ENCODE measurements at places on chromosomes 6 and 20. TPM values are rescaled to one million over a fixed set of nuclear protein-coding genes. Genes with fewer than 3 reads are reported as not detected.
A peak's percentile ranks its signal among the peaks of the same experiment; 100 is the strongest.

DNA sequence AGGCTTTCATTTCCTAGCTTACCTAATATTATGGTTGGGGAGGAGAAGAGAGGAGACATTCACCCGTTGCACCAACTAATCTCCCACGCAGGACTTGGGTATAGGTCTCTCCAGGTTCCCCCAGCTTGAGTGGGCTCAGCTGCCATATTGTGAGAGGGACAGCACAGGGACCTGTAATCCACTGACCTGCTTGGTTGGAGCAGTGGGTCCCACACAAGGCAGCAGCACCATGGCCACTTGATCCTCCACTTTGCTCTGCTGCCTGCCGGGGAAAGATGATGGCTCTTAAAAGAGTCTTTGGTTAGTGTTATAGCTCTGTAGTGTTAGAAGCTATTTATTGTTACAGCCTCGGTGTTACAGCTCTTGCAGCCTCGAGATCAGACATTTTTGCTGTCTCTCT is 22.5 kb upstream of the ECHDC1 start:
- no peak for DNase-seq

DNA sequence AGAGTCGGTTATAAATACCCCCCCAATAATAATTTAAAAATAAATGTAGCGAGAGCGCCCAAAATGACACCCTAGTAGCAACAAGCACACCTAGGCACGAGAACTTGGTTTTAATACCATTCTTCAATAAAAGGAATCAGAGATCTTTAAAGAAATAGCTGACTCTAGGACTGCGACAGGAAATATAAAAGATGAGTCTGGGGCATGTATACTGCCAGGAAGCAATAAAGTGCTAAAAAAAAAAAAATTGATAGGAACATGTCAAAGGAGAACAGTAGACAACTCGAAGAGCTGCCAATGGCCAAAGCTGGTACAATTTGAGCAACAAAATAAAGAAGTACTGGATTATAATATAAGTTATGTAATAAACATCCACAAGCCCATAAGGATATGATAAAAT is 2.2 kb downstream of the PNISR start:
- DNase-seq, result no peak

- no peak for DNase-seq
These were observed 64.4 kb downstream of the TRERF1 start for GRCh38 chr6:42387336-42387735.

GRCh38 chr6:16206595-16207037 is 31.8 kb upstream of the GMPR start:
- DNase-seq, result peak; percentile 87

- DNase-seq, result no peak
These were observed 137.4 kb downstream of the IPCEF1 start for GRCh38 chr6:154219250-154219649.

GRCh38 chr6:89404512-89404911 is 7.6 kb downstream of the RRAGD start:
- DNase-seq, result no peak

DNA sequence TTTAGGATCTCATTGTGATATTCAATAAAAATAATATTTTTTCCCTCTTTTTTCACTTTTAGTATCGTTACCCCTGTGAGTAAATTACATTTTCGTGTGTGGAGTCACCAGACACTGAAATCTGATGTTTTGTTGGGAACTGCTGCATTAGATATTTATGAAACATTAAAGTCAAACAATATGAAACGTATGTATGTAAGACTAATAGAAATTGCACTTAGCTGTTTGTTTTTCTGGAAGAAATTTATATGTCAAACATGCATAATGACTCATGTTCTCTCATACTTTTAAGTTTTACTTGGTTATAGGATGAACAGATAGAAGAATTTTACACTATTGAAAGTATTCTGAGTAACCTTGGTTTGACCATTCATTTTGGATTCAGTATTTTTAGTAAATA is 49.4 kb downstream of the ITCH start:
- DNase-seq, result no peak

DNA sequence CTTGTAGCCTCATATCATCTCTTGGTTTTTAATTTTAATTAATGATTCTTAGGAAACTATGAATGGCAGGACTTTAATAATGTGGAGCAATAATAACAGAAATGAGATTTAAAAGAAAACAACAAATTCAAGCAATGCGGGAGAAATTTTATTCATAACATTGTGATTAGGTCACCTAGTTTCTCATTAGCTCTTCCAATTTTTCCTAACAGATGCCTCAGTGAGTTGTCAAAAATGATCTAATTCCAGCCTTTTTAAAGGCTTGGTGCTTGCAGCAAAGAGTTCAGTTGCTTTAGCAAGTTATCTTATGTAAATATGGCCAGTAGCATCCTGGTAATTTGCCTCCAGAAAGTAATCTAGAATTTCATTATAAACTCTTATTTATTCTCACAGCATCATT is 20.4 kb downstream of the PDE7B start:
- DNase-seq, result peak; percentile 72

DNA sequence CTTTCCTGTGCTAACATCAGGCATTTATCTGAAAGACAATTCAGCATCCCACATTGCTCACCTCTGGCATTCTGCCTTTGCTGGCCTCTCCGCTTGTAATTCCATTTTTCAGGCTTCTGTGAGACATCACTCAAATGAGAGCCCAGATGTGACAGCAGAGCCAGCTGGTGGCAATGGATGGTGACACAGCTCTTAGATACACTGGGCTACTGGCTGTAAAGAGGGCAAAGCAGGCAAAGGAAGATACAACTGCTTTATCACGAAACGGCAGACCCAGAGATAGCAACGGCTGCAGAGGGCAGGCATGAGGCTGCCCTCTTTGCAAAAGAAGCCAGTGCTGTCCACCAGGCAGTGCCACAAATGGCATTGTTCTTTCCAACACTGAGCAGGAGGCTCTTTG is 329.8 kb downstream of the KIF16B start:
- DNase-seq, result no peak

DNA sequence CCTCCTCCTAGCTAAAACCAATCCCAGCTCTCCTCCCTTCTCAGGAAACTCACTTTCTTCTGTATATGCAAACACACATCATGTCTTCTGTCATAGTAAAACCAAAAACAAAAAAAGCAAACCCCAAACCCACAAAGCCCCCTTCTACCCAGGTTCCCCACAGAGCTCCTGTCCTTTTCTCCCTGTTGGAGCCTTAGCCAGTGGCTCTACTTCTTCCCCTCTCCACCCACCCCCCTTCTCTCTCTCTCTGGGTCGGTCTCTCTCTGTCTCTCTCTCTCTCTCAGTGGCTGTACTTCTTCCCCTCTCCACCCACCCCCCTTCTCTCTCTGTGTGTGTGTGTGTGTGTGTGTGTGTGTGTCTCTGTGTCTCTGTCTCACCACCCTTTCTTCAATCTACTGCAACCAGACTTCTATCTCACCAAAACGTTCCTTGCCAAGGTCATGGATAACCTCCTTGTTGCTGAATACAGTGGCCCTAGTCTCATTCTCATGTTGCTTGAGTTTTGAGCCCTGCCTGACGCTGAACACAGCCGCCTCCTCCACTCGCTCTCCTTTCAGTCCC is 8.7 kb upstream of the OSER1 start:
- DNase-seq, result no peak

Gene CEP57L1
- 27.1 TPM for total RNA-seq

Gene SLC25A27
- total RNA-seq, result 6.2 TPM

Gene RUNX2
- 0.74 TPM for total RNA-seq

All from fibroblast of the aortic adventitia (primary cell).